ENCODE measurements at places on chromosomes 12 and 14.

- DNase-seq, result no peak
Measured at GRCh38 chr14:78902010-78902623, 731.9 kb downstream of the NRXN3 start.

- no peak for DNase-seq
Measured at GRCh38 chr12:40137252-40137651, 31.4 kb upstream of the SLC2A13 start.

DNA sequence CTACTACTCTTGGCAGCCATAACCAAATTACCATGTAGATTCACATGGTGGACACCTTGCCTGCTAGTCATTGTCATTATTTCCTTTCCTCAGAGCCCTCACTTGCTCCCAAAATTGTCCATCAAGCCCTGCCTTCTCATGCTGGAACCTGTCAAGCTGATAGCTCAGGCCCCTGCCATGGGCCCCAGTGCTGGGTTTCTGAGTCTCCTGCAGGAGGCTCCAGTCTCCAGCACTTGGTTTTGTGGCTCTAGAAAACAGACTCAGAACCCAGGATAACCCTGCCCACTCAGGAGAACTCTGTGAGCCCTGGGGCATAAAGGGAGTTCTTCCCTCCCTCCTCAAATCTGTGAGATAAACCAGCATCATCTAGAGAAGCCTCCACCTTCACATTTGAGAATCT lies 10.8 kb downstream of the KRT71 start:
- no peak for DNase-seq

DNA sequence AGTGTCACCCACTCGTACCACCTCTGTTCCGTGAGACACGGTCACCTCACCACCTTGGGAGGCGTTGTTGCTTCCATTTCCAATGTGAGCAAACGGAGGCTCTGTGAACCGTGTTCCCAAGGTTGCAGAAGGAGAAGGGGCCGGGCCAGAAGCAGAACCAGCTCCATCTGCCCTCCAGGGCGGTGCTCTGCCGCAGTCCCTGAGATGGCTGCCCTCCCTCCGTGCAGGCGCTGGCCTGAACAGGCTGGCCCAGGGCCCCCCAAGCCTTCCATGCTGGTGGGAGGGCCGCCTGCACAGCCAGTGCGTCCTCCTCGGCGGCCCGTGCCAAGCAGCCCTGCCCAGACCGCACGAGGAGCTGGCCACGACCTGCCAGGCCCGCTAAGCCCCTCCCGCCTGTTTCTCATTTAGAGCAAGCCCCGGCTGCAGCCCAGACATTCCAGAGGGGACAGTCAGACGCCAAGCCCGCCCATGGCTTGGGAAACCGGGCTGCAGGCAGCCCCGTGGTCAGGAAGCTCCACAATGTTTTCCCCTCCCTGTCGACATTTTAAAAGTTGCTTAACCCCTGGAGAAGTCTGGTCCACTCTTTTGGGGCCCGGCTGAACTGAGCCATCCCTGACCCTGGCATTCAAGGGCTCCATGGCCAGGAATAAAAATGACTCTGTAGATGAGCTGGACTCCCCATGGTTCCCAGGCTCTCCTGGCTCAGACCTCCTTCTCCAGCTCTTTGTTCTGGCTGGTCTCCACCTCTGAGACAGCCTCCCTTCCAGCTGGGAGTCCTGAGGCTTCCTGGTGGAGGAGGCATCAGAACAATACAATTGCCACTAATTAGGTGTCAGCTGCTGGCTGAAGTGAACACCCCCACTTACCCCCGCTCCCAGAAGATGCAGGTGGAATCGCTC lies 236.0 kb downstream of the BCL11B start:
- no peak for DNase-seq

DNA sequence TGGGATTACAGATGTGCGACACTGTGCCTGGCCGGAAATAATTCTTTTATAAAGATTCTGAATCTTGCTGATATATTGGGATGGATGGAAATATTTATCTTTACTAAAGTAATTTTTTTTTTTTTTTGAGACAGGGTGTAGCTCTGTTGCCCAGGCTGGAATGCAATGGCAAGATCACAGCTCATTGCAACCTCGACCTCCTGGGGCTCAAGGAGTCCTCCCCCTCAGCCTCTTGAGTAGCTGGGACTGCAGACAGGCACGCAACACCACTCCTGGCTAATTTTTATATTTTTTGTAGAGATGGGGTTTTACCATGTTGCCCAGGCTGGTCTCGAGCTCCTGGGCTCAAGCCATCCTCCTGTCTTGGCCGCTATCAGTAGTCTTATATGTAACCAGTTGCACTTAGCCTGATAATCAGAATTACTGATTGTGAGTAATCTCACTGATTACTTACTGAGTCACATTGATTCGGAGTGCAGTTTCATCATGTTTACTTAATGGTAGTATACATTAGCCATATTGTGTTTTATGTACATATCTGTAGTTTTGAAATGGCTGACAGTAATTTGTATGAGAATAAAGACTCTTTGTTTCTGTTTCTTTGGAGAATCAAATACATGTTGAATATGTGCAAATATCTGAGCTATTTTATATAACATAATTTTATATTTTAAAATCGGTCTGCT lies 50.4 kb upstream of the LRTM2 start:
- DNase-seq, result no peak

GRCh38 chr14:64196056-64196455 lies 98.1 kb downstream of the ESR2 start:
- DNase-seq, result no peak

DNA sequence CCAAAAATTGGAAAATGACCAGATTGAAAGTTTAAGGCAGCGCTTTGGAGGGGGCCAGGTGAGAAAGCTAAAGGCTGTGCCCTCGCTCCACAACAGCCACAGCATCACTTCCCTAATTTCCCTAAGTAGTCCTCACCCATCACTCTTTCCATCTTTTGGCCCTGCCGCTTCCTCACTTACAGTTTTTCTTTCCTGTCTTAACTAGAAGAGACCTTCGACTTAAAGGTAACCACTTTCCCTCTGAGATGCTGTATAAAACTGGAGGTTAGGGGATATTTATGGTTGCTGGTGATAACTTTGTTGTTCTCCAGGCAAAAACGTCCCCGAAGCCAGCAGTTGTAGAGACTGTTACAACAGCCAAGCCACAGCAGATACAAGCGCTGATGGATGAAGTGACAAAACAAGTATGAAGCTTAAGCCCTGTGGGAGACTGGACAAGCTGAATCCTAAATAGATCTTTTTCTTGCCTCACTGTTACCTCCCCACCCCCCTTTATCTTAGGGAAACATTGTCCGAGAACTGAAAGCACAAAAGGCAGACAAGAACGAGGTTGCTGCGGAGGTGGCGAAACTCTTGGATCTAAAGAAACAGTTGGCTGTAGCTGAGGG lies 4.3 kb downstream of the DDIT3 start:
- no peak for DNase-seq

GRCh38 chr12:131025939-131026702 lies 72.4 kb downstream of the ADGRD1 start:
- no peak for DNase-seq

GRCh38 chr14:29235991-29236390 lies 469.4 kb downstream of the FOXG1 start:
- no peak for DNase-seq

- no peak for DNase-seq
Measured at GRCh38 chr12:4036671-4037271, 163.6 kb upstream of the PARP11 start.

DNA sequence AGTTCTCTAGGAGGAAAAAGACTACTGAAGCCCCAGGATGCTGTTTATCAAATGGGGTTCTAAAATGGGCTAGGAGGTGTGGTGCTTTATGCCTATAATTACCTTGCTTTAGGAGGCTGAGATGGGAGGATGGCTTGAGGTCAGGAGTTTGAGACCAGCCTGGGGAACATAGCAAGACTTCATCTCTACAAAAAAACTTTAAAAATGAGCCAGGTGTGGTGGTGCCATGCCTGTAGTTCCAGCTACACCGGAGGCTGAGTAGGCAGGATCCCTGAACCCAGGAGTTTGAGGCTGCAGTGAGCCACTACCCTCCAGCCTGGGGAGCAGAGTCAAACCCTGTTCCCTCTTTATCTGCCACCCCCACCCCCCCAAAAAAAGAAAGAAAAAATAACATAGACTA lies 23.3 kb upstream of the SLC2A3 start:
- DNase-seq, result no peak

- DNase-seq, result no peak
Measured at GRCh38 chr14:75279763-75280290, 1.2 kb downstream of the FOS start.

Measured in activated T-helper 1 cell treated with anti-CD3 and anti-CD28 coated beads, Interleukin-2, amount 50 U/mL, for 16 hours (primary cell).